ENCODE measurements at places on chromosomes 2 and 18. TPM values are rescaled to one million over a fixed set of nuclear protein-coding genes. Genes with fewer than 3 reads are reported as not detected.

DNA sequence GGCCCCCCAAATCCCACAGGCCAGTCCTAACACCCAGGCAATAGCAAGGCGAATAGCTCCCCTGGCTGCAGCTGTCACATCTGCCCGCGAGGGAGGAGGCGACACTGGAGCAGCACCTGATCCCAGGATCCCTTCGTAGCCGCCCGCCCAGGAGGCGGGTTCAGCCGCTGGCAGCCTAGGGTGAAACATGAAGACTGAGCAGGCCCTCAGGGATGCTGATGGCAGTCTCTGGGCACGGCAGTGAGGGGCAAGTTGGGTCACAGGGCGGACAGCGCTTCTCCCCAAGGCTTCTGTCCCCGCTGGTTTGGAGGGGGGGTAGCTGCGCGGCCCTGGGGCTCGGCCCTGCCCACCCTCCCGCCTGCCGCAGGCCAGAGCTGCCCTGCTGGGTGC is 1.9 kb downstream of the DNMT3A start:
- peak; percentile 51 for DNase-seq

- DNase-seq, result no peak
Observed at GRCh38 chr18:65608471-65608870, 142.3 kb upstream of the CDH7 start.

DNA sequence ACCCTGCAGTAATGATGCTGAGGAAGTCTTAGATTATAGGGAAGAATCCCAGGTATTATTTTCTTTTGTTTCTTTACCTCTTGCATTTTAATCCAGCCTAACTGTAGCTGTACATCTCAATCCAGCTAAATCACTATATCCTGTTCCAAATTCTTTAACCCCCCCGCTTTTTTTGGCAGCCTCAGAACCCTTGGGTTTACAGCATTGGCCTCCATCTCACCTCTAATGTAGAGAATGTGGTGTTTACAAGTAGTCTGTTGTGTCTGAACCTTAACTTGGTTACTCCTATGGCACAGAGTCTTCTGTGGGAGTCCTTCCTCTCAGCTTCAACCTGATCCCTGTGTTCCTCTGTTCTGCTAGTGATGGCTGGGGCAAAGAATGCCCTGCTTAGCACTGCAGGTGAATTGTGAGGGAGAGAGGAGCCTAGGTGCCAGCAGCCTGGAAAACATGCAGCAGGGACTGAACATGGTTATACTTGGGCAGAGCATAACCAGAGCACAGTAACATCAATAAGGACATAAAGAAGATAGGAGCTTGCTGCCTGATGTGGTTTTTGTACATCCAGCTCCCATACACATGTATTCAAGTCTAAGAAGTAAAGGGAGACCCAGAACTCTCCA is 130.2 kb downstream of the FAM124B start:
- no peak for DNase-seq

- no peak for DNase-seq
Observed at GRCh38 chr2:171985076-171985475, 14.7 kb upstream of the METAP1D start.

- DNase-seq, result no peak
Observed at GRCh38 chr2:165778187-165778556, 15.9 kb downstream of the GALNT3 start.

- DNase-seq, result no peak
Observed at GRCh38 chr18:21682371-21683051, 22.1 kb downstream of the ABHD3 start.

DNA sequence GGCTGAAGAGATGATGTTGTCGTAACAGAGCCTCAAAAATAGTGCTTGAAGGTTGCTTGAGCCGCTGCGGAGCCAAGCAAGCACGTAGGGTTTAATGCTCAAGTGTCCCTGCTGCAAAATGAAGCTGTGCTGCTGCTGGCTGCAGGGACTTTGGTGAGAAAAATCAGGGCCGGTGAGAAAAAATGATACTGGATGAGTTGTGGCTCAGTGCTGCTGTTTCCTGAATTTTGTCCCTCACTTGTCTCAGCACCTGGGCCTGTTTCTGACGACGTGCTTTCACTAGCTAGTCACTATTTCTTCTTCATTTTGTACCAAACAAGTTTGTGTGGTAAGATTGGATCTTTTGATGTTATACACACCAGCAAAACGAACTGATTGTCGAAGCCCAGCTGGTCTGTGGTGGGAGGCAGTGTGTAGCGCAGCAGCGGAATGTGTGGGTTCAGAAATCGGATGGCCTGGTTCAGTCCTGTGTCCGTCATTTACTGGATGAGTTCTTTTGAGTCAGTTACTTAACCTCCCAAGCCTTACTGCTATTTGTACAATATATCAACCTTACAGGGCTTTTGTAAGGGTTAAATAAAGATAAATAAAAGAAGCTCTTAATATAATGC is 172.8 kb upstream of the FOSL2 start:
- DNase-seq, result no peak

GRCh38 chr2:58660046-58660445 is 418.9 kb upstream of the FANCL start:
- no peak for DNase-seq

GRCh38 chr2:145812165-145812554 is 1292.2 kb upstream of the ZEB2 start:
- no peak for DNase-seq

DNA sequence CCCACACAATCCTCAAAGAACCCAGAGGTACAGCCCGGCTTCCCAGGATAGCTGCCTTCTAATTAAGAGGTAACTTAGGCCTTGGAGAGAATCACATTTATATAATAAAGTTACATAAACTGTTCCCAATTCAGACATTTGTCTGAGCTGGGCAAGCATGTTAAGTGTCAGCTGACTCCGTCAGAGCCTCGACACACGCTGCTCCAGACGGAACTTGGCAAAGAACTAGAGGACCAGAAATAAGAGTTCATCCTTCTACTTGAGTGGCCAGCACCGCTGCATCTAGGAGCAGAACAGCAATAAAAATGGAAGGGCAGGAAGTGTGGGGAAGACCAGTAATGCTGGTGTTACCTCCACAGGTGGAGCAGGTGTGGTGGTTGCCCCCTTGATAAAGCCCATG is 80.5 kb downstream of the MYO5B start:
- no peak for DNase-seq

- DNase-seq, result no peak
Observed at GRCh38 chr18:48956356-48956755, 5.6 kb upstream of the SMAD7 start.

- DNase-seq, result no peak
Observed at GRCh38 chr2:6186332-6187151, 494.4 kb downstream of the SOX11 start.

Gene RAB27B
- 2.3 TPM for total RNA-seq

Gene PIEZO2
- 42.8 TPM for total RNA-seq

Gene CROCC2
- 0.79 TPM for total RNA-seq

Gene IL1R2
- 8.2 TPM for total RNA-seq

Gene STON1
- 66.8 TPM for total RNA-seq

Gene UGT1A10
- total RNA-seq, result not detected

Gene DSG1
- total RNA-seq, result not detected

Gene ASNSD1
- 65.0 TPM for total RNA-seq
